Stimulated activated CD4-positive, alpha-beta T cell treated with anti-CD3 and anti-CD28 coated beads, Interleukin-4, amount 100 ng/mL, for 4 hours (primary cell): ENCODE measurements at places on chromosomes 2 and 18.

DNA sequence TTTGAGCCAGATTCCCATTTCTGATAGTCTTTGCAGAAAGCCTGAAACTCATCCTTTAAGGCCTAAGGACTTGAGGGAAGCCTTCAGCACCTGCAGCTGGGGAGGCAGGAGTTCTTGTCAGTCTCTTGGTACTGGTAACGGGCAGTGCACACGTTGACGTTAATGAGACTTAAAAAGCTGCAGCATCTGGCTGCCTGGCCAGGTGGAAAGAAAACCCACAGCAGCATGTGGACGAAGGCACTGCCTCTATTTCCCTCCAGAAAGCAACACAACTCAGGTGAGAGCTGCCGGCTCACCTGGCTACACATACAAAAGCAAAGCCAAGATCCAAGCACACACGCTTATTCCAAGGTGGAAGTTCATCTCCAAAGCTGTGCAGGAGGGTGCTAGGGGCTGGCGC, 178.8 kb downstream of the ANAPC1 start:
- DNase-seq, result no peak

DNA sequence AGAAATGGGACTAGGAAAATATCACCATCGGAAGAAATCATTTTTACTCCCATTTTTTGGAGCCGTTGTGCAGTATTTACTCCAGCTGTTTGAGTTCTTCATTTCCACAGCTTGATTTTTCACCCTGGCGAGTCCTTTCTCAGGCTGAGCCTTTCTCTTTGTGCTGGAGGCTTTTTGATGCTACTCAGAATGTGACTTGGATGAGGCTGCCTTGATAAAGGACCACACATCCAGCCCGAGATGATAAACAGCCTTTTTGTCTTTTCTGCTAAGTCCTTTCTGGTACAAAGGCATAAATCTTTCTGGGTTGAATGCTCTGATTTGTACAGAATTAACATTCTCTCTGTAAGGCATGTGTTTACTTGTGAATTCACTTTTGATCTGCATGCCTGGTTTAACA, 17.6 kb upstream of the CTDP1 start:
- DNase-seq, result no peak

DNA sequence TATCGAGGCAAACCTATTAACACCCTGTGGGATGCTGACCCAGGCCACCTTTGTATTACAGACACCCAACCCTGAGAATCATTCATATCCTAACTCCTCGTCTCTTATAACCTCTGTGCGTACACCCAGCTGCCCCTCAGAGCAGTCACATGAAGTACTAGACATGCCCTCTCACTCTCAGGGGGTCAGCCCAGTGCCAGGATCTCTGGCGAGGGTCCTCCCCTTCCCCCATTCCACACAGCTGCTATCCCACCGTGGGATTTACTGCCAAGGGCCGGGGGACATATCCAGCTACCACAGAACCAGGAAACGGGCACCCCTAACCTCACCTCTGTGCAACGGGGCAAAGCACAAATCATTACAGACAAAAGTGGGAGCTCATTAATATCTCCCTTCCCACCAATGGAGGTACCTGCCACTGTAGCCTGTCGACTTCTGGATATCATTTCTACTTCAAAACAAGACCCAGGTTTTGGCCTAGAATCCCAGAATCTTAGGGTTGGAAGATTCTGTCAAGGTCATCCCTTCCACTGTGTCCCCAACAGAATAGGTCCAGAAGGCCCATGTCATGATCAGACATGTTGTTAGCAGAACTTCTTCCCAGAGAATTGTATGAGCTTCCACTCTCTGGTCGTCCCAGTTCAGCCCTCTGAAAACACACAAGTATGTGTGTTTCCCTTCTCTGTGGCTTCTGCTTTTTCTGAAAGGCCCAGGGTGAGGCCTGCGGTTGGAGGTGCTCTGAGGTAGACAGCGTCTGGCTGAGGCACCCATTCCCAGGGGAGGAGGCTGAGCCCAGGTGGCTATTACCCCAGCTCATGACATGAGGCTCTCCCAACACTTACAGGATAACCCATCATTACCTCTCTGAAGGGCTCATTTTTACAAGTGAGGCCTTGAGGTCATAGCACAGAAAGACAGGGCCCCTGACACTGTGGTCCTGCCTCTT, 1.7 kb downstream of the TMBIM1 start:
- peak; percentile 41 for DNase-seq

- DNase-seq, result no peak
These were observed 54.8 kb downstream of the LRRFIP1 start for GRCh38 chr2:237682151-237682550.

DNA sequence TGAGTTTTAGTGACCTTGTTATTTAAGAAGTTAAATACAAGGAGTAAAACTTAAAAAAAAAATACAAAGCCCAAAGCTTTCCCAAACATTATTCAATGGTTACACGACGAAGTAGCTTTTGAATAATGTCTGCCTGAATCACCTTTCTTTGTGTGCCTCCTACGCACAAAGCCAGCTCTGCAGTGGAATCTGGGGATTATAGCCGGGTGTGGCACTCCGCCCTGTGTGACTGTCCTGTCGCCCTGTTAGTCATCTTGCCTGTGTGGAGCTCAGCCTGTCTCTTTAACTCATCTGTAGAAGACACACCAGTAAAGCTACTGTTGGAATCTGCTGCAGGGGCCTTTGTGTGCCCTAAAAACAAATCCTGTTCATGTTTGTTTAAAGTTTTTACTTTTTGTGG, 79.4 kb upstream of the TCF7L1 start:
- no peak for DNase-seq

DNA sequence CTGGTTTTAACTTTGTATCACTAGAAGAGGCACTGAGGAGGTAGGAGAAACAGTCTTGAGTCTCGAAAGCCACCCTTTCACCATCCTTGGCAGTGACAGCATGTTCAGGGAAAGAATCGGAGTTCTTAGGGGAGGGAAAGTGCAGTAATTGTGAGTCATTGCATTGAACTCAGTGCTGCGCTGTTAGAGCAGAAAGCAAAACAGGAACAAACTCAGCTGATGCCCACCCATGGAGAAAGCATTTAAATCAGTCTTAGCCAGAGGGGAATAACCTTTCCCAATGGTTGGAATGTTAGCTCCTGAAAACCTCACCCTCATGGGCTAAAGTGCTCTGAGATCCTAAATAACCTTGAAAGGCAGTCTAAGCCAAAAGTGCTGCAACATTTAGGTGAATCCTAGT, 845.6 kb upstream of the CNTNAP5 start:
- DNase-seq, result no peak

DNA sequence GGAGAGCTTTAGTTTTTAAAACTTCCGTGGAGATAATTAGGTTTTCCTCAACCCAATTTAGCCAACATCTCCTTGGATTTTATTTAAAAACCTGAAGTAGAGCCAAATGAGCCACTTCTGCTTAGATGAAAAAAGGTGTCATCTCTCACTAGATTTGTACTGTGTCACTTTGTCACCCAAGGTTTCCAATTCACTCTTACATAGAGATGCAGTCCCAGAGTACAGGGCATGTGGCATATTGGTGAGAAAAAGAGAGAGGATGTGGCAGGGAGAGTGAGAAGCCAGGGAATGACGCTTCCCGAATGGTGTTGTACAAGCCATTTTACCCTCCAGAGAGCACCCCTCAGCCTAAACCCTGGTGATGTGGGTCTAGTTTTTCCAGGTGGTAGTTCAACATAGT, 44.4 kb upstream of the CTLA4 start:
- DNase-seq, result no peak

DNA sequence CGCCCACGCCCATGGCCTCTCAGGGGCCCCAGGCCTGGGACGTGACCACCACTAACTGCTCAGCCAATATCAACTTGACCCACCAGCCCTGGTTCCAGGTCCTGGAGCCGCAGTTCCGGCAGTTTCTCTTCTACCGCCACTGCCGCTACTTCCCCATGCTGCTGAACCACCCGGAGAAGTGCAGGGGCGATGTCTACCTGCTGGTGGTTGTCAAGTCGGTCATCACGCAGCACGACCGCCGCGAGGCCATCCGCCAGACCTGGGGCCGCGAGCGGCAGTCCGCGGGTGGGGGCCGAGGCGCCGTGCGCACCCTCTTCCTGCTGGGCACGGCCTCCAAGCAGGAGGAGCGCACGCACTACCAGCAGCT, 2.4 kb downstream of the B3GNT7 start:
- no peak for DNase-seq

GRCh38 chr18:29979881-29980280, 1062.7 kb downstream of the DSC3 start:
- no peak for DNase-seq
